ENCODE measurements at places on chromosomes 16 and 17.

DNA sequence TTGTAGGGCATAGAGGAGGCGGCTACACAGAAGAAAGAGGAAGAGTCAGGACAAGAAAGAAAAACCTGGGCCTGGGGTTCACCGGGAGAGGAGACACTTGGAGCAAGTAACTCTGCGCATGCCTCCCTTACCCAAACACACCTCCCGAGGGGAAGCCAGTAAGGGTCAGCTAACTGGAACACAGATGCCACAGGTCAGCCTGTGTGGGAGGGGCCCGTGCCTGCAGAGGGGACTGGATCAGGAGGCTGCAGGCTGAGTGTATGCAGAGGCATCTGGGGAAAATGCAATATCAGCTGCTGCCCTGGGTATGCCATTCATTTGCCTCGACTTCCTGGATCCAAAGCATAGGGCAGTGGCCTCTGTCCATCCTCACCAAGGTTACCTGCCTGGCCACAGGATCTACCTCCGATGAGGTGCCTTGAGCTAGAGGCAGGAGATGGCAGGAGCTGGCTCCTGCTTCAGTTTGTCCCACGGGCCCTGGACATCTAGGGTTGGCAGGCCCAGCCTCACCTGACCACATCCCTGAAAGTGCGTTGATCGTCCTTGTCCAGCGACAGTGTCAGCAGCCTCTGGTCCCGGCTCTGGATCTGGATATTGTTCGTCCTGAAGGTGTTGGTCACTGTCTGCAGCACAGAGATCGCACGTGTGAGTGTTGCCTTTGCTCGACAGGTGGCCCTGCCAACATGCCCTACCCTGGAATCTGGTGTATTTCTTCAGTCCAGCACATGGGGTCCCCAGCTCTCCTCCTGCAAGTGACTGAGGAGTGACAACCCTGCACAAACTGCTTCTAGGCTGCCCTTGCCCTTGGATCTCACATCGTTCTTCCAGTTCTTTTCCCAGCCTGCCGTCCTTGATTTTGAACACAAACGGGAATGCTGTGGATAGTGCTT is 4.6 kb upstream of the MFSD6L start:
- no peak for DNase-seq

GRCh38 chr17:57707892-57708291 is 37.2 kb downstream of the CCDC182 start:
- no peak for DNase-seq

- DNase-seq, result no peak
These were observed 104.2 kb downstream of the ADCY9 start for GRCh38 chr16:4011940-4012629.

DNA sequence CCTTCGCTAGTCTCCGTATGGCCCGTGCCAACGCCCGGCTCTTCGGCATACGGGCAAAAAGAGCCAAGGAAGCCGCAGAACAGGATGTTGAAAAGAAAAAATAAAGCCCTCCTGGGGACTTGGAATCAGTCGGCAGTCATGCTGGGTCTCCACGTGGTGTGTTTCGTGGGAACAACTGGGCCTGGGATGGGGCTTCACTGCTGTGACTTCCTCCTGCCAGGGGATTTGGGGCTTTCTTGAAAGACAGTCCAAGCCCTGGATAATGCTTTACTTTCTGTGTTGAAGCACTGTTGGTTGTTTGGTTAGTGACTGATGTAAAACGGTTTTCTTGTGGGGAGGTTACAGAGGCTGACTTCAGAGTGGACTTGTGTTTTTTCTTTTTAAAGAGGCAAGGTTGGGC is 2.5 kb downstream of the RPL13 start:
- DNase-seq, result no peak

- no peak for DNase-seq
These were observed 410.4 kb upstream of the CDH11 start for GRCh38 chr16:65532258-65532657.

DNA sequence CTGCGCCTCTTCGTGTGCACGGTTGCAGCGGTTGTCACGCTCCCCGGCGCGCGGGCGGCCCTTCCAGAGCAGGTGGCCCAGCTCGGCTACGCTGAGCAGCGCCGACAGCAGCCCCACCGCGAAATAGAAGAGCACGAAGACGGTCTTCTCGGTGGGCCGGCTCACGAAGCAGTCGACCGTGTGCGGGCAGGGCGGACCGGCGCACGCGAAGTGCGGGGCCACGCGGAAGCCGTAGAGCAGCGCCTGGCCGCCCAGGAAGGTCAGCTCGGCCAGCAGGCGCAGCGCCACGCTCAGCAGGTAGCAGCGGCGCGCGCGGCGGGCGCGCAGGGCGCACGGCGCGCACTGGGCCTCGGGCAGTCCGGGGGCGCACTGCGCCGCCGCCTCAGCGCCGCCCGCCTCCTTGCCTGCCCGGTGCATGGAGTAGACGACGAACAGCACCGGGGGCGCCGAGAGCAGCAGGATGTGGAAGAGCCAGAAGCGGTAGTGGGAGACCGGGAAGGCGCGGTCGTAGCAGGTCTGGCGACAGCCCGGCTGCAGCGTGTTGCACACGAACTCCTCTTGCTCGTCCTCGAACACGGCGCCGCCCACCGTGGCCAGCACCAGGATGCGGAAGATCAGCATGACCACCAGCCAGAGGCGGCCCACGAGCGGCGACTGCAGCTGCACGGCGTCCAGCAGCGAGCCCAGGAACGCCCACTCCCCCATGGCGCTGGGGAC is 1.3 kb downstream of the GJD3 start:
- DNase-seq, result no peak

GRCh38 chr17:19492141-19492540 is 41.5 kb upstream of the SLC47A1 start:
- no peak for DNase-seq

DNA sequence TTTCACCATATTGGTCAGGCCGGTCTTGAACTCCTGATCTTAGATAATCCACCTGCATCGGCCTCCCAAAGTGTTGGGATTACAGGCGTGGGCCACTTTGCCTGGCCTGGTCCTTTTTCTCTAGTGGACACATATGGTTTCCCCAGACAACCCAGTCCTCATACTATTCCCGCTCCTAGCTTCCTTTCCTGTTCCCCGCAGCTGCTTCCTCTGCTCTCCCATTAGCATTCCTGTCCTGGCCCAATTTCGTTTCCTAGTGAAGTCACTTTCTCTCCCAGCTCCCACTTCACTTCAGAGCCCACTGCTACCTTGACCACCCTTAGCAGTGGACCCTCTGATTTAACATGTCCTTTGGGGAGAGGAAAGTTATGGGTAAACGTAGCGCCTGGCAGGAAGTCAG is 11.3 kb downstream of the KATNIP start:
- no peak for DNase-seq

- DNase-seq, result no peak
These were observed 88.6 kb downstream of the CACNG3 start for GRCh38 chr16:24344784-24345183.

GRCh38 chr16:86088816-86089215 is 189.9 kb downstream of the IRF8 start:
- DNase-seq, result no peak

GRCh38 chr16:48136547-48137360 is 19.0 kb downstream of the ABCC12 start:
- no peak for DNase-seq

All from CD8-positive, alpha-beta T cell (primary cell).